ENCODE measurements at places on chromosomes 12 and 14.
A peak's percentile ranks its signal among the peaks of the same experiment; 100 is the strongest.

GRCh38 chr12:92927436-92928281 is 1.4 kb downstream of the EEA1 start:
- peak; percentile 10 for DNase-seq

DNA sequence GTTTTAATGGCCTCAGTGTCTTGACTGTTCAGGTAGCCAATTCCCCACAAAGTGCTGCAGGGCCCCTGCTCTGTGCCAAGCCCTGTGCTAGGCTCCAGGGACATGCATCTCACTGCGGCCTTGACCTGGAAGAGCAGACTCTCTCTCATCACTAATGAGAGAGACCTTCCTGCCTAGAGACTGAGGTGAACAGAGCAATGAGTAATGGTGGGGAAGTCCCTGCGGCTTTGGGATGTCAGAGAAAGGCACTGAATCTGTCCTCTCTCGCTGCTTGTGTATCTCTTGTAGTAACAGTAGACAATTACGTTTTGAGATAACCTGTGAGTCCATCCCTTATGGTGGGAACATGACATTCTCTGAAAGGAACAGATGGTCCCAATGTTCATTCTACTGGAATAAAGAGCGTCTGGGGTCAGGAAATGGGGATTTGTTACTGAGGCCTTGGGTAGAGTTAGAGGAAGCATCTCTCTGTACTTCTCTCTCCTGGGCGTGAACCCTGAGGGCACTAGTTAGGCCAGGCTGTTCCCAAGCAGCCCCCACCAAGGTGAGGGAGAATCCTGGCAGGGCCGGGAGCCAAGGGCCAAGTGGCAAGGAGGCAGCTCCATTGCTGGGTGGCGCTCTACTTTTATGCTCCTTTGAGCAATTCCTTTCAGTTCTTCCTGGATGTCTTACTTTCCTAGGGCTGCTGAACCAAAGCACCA is 13.5 kb downstream of the NFATC4 start:
- no peak for DNase-seq

DNA sequence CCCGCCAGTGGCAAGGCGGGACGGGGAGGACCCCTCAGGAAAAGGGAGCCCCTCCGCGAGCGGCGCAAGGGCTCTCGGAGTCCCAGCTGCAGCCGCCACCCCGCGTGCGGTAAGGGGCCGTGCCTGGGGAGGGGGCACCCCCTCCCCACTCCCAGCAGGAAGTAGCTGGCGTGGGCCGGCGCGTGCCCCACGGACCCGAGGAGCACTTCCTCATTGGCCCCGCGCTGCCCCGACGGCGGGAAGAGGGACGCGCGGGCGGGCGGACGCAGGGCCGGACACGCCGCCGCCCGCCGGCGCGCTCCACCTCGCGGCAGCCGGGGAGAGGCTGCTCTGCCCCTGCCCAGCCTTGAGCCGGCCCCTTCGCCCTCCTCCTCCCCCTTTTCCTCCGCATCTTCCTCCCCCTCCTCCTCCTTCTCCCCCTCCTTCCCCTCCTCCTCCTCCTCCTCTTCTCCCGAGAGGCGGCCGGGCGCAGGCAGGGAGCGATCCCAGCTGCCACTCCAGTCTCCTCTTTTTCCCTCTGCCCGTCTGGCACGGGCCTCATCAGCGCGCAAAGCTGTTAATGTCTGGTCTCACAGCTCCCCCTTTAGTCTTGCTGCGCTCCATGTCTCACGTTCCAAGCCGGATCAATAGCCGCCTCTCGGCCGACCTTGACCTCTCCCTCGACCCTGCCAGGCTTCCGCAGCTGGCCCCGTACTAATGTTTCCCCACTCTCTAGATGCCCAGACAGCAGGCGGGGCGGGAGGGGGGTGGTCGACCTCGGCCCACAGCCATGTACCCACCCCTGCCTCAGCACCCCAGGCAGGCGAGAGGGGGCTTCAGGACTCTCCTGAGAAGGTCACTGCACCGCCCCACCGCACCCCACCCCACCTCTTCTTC is 2.6 kb upstream of the BCL11B start:
- DNase-seq = peak; percentile 70

- no peak for DNase-seq
Measured at GRCh38 chr14:99232714-99233214, 39.2 kb downstream of the BCL11B start.

- no peak for DNase-seq
Measured at GRCh38 chr12:41621291-41621690, 433.2 kb downstream of the PDZRN4 start.

DNA sequence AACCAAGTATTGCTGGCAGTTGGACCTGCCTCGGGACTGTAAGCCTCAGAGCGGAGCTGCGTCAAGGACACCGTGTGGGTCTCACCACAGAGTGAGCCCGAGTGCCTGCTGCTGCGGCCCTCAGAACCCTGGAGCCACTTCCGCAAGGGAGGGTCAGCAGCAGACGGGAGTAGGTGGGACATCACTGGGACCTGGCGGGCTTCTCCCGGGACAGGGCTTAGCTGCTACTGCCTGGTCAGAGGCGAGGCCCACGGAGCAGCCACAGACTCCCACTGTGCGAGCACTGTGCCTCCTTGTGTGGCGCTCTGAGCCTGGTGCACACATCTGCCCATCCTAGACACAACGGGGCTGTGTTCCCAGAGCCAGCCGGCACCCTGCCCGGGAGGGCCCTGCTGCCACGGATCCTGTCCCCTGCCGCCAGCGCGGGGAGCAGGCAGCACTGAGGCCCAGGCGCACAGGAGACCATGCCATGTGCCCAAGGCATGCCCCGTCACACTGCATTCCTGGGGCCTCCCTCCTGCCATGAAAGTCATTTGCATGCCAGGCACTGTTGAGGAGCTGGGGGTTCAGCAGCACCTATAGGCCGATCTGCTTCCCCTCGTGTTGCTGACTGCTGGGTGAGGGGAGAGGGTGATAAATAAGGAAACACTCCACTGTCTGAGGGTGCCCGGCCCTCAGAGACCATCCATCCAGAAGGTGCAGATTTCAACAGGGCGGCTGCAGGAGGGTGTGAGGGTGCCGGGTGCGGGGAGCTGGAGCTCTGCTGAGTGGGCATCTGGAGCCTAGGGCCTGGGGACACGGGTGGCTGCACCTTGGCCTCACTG is 10.0 kb downstream of the HIP1R start:
- DNase-seq = no peak

GRCh38 chr12:12086362-12086761 is 15.6 kb downstream of the BCL2L14 start:
- no peak for DNase-seq

DNA sequence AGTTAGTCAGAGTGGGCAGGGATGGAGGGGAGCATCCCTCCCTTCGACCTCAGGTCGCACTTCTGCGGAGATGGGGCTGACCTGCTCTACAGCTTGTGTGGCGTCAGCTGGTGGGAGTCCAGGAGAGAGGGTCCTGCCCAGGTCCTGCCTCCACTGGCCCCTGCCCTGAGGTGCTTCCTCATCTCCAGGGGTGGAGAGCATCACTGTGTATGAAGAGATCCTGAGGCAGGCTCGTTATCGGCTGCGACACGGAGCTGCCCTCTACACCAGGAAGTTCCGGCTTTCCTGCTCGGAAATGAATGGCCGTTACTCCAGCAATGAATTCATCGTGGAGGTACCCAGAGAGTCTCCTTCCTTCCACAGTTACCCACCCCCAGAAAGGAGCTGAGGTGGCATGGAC is 20.2 kb downstream of the CLSTN3 start:
- no peak for DNase-seq

GRCh38 chr12:121184425-121184824 is 25.5 kb upstream of the P2RX4 start:
- DNase-seq = no peak

DNA sequence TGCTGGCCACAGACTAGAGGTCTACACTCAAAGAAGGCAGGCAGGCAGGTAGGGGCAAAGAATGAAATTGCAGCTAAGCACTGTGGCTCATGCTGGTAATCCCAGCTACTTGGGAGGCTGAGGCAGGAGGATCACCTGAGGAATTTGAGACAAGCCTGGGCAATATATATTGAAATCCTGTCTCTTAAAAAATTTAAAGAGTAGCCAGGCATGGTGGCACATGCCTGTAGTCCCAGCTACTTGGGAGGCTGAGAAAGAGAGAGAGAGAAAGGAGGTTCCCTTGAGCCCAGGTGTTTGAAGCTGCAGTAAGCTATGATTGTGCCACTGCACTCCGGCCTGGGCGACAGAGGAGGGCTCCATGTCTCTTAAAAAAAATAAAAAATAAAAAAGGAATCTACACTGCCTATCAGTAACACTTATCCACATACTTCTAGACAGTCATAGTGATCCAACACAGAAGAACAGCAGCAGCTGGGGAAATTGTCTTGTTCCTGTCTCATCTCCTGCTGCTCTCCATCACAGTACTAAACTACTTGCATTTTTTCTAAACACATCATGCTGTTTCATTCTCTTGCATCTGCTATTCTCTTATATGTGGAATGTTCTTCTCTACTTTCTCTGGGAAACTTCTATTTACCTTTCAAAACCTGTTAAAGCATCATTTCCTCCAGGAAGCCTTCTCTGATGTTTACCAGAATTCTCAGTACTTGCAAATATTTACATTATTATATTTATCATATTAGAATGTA is 57.2 kb downstream of the ATF7 start:
- no peak for DNase-seq

DNA sequence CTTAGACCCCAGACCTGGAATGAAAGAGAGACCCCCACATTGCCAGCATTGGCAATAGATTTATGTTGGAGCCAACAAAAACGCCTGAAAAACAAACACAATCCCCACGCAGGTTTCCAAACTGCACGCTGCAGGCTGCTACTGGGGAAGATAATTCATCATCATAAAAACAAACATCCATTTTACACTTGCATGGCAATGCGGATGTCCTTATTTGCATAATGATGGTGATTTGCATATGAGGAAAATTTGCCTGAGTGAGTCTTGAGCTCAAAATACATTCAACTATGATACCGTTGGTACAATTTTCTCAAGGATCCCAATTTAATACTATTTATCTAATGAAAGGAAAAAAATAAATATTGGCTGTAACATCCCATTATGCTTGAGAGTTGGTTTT is 33.6 kb upstream of the TMEM132D start:
- DNase-seq = no peak

DNA sequence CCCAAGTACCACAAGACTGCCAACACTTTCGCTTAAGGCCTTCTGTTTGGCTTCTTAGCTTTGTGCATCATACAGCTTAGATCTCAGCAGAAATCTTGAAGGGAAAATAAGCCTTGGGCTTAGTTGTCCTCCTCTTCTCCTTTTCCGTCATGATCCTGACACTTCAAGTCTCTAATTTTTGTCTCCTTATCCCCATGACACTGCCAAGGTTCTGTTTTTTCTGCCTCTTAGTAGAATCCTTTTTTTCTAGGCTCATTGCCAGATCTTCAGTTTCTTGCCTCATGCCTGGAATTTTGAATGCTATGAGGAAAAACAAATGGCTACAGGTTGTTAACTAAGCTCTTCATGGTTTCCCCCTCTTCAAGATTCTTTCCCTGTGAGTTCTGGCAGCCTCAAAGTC is 450.4 kb downstream of the LRFN5 start:
- no peak for DNase-seq

DNA sequence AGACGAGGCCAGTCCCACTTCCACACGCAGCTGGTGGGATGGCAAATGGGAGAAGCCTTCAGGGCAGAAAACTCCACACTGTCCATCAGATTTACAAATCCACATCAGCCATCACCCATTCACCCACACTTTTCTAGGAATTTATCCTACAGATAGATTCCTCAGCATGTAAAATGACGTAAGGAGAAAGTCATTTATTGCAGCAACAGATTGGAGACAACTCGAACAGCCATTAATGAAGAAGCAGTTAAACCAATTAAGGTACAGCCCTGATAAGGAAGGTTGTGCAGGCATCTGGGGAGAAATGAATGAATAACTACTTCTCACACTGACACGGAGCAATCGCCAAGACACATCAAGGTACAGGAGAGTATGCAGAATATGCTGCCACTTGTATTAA is 26.2 kb downstream of the PRKAB1 start:
- DNase-seq = no peak

Data from CD4-positive, alpha-beta T cell treated with Interleukin-1 beta for 1 hour (primary cell).